ENCODE measurements at places on chromosomes 6 and 20.

DNA sequence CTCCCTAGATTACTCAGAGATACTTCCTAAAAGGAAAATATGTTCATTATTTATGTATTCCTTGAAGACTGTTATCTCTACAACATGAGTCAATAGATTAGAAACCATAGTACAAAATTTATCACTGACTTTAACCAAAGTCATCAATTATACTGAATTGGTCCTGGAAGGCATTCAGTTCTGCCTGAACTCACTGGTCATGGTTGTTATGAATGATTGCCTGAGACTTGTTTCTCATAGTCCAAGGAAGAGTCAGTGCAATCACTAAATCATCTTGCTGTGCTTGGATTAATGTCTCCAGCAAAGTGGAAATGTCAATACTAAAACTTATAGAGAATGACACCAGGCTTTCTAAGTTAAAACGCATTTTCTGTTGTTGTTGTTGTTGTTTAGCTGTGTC is 878.6 kb upstream of the MANEA start:
- no peak for DNase-seq
- H3K4me3 ChIP-seq: no peak overlapping the region
- H3K27me3 ChIP-seq: no peaks in the 10 kb centered on the region
- H3K27ac ChIP-seq: no peak overlapping the region
- no peaks in the 10 kb centered on the region for H3K4me1 ChIP-seq
- no peaks in the 10 kb centered on the region for H3K36me3 ChIP-seq

GRCh38 chr20:51639206-51639832 is 96.8 kb upstream of the NFATC2 start:
- peak; percentile 51 for DNase-seq
- no peaks in the 10 kb centered on the region for H3K27me3 ChIP-seq
- no peak overlapping the region for H3K27ac ChIP-seq
- H3K4me1 ChIP-seq: no peaks in the 10 kb centered on the region
- H3K36me3 ChIP-seq: no peaks in the 10 kb centered on the region

DNA sequence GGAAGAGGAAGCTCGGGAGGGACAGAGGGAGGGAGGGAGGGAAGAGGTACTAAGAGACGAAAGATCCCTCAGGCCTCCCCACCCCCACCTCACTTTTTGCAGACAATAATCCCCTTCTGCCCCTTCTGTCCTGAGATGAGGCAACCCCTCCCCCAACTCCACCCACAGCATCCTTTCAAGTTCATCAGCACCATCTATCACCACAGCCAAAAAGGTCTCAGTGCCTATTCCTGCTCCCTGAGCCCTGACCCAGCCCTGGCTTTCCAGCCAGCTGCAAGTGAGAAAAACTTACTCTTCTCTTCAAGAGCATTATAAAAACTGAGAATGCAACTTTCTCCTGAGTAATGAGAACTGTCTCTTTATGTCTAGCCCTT is 133.2 kb upstream of the LRFN2 start:
- no peaks in the 10 kb centered on the region for H3K36me3 ChIP-seq
- H3K27ac ChIP-seq: peak overlapping the region; percentile 56
- H3K4me1 ChIP-seq: peaks cover 25% of the 10 kb centered on the region
- peak; percentile 31 for DNase-seq
- H3K4me3 ChIP-seq: no peak overlapping the region

DNA sequence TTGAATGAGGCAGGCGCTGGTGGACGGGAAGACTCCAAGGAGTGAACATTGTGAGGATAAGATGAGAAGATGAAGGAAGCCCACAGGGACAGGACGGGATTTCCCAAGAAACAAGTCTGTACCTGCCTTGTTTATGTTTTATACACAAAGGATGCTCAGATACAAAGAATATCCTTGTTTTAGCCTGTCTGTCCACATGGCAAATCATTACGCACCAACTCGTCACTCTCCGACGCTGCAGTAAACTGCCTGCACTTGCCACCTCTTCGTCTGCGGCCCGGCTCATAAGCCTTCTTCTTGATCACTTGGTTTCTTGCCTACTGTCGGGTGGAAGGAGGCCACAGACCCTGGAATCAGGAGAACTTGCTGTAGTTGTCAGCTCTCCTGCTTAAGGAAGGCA is 85.4 kb downstream of the CD83 start:
- no peaks in the 10 kb centered on the region for H3K4me1 ChIP-seq
- no peaks in the 10 kb centered on the region for H3K36me3 ChIP-seq
- DNase-seq: no peak
- no peak overlapping the region for H3K4me3 ChIP-seq
- no peak overlapping the region for H3K27ac ChIP-seq

- no peak overlapping the region for H3K4me3 ChIP-seq
- H3K36me3 ChIP-seq: no peaks in the 10 kb centered on the region
- DNase-seq: no peak
These were observed 111.5 kb upstream of the RPS6KA2 start for GRCh38 chr6:166738386-166739116.

GRCh38 chr20:25280051-25280573 is 32.2 kb downstream of the PYGB start:
- H3K36me3 ChIP-seq: peaks cover 97% of the 10 kb centered on the region
- H3K4me3 ChIP-seq: no peak overlapping the region
- H3K27ac ChIP-seq: no peak overlapping the region
- no peaks in the 10 kb centered on the region for H3K27me3 ChIP-seq
- no peak for DNase-seq

GRCh38 chr6:105896052-105896820 is 189.9 kb upstream of the PRDM1 start:
- DNase-seq: no peak
- H3K27ac ChIP-seq: no peak overlapping the region
- H3K36me3 ChIP-seq: no peaks in the 10 kb centered on the region
- H3K4me3 ChIP-seq: no peak overlapping the region
- peaks cover 13% of the 10 kb centered on the region for H3K4me1 ChIP-seq

- H3K27ac ChIP-seq: no peak overlapping the region
- no peaks in the 10 kb centered on the region for H3K4me1 ChIP-seq
- DNase-seq: no peak
- no peaks in the 10 kb centered on the region for H3K27me3 ChIP-seq
These were observed 199.8 kb upstream of the POU3F2 start for GRCh38 chr6:98634569-98634968.

DNA sequence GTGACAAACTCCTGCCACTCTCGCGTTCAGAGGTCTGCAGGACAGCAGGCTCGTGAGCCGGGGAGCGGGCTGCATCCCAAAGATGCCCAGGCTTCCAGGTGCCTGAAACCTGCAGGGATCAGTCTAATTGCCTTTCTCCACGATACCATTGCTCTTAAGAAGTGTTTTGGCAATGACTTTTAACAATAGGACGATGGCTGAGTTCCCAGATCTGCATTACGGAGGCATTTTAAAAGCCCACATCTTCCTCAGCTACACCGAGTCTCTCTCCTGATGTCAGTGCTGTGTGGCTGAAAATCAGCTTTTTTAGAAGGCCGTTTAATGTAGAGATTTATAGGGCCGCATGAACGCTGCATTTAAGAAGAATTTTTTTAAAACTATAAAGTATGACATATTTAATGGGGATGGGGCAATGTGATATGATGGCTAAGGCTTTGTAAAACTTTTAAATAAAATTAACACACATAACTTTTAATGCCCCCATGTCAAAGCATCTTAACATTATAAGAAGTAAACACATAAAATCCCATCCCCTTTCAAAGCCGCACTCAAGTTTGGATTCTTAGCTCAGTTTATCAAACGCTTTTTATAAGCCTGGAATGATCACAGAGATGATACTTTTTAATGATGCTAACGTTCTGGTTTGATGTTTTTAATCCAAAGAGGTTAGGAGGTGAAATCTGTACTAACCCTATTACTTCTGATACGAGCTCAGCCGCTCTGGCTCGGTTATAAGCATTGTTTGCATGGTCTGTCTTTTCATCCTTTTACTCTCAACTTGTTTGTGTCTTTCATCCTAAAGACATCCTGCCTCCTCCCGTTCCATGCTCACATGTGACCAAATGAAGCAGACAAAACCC is 386.0 kb downstream of the SMOC2 start:
- no peaks in the 10 kb centered on the region for H3K36me3 ChIP-seq
- no peaks in the 10 kb centered on the region for H3K27me3 ChIP-seq
- no peak overlapping the region for H3K27ac ChIP-seq
- no peaks in the 10 kb centered on the region for H3K4me1 ChIP-seq

- peaks cover 15% of the 10 kb centered on the region for H3K27me3 ChIP-seq
- no peaks in the 10 kb centered on the region for H3K36me3 ChIP-seq
- peaks cover 25% of the 10 kb centered on the region for H3K4me1 ChIP-seq
- H3K4me3 ChIP-seq: no peak overlapping the region
These were observed 51.3 kb downstream of the AKAP12 start for GRCh38 chr6:151290877-151291721.

- no peak overlapping the region for H3K27ac ChIP-seq
- no peak for DNase-seq
- H3K27me3 ChIP-seq: no peaks in the 10 kb centered on the region
- H3K4me3 ChIP-seq: no peak overlapping the region
These were observed 95.6 kb downstream of the SNAP25 start for GRCh38 chr20:10314198-10314597.

GRCh38 chr6:42453654-42454427 is 2.1 kb upstream of the TRERF1 start:
- no peak for DNase-seq
- no peaks in the 10 kb centered on the region for H3K36me3 ChIP-seq
- H3K4me3 ChIP-seq: peak overlapping the region; percentile 66
- no peak overlapping the region for H3K27ac ChIP-seq
- peaks cover 5% of the 10 kb centered on the region for H3K27me3 ChIP-seq

DNA sequence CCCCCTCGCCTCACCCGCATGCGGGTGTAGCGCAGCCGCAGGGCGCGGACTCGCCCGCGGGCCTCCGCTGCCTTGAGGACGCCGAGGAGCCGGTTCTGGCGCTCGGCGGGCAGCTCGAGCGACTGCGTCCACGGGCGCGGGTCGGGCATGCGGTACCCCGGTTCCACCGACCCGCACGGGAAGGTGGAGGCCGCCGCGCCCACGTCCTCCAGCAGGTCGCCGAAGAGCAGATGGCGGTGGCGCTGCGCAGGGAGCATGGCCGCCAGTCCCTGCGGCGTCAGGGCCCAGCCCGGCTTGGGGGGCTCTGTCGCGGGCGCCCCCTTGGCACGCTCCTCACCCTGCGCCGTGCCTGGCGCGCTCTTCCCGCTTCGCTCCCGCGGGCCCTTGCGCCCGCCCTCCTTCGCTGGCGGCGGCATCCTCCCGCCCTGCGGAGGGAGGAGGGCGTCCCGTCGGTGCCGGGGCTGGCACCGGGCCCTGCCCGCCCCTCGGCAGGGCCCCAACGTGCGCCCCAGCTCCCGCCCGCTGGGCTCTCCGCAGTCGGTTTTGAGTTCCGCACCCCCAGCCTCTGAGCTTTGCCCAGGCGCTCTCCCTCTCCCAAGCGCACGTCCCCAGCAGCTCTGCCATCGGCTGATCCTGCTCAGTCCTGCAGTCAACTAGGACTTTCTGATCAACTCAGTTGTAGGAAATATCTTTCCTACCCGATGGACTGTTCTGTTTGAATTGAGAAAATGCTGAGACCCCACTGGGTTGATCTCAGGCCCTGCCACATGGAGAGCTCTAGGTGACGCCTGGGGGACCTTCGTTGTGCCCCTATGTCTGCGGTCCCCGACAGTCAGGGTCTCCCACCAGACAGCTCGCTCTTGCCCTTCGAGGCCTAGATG is at the start of gene LKAAEAR1:
LKAAEAR1 (minus strand) TSS at position 595 of the 881 bp plus-strand sequence; CDS start at position 416, 179 bp downstream.
- H3K4me3 ChIP-seq: peak within 1 kb of the TSS; percentile 37
- no peaks in the 10 kb centered on the region for H3K36me3 ChIP-seq
- DNase-seq: no peak
- H3K27me3 ChIP-seq: peaks cover 36% of the 10 kb centered on the region

DNA sequence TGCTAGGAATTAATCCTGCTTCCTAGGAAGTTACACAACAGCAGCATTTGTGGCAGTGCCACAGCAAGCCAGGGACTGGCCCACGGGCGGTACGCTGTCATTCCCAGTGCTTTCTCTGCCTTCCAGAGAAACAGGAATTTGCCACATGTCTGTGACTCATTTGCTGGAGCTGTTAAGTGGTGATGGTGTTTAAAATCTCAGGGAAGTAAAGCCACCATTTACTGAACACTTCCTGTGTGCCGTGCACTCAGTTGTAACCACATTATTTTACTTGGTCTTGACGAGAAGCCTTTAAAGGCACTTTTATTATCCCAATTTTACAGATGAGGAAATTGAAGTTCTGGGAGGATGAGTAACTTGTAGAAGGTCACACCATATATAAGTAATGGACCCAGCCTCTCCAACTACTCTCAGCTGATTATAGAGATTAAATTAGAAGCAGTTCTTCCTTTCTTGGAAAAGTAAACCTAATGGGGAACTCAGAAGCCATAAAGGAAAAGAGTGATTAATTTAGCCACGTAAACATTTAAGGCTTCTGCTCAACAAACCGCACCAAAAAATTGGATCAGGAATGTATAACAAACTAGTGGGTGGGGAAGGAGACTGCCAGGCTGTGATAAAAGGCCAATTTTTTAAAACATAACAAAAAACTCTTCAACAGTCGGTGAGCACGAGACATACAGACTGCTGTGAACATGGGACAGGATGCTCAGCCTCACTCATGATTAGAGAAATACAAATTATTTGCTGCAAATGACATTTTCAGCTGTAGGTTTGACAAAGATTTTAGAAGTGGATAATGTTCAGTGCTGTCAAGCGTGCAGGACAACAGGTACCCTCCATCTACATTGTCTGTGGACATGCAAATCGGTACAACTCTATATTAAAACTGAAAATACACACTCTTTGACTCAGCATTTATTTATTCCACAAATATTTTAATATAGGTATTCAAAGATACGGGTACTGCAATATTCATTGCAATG is 311.2 kb downstream of the NRN1 start:
- DNase-seq: no peak
- peaks cover 22% of the 10 kb centered on the region for H3K4me1 ChIP-seq
- H3K27ac ChIP-seq: peak overlapping the region; percentile 35
- no peak overlapping the region for H3K4me3 ChIP-seq
- no peaks in the 10 kb centered on the region for H3K27me3 ChIP-seq

- no peak overlapping the region for H3K27ac ChIP-seq
- no peaks in the 10 kb centered on the region for H3K36me3 ChIP-seq
- no peak for DNase-seq
- peaks cover 18% of the 10 kb centered on the region for H3K27me3 ChIP-seq
These were observed 74.0 kb upstream of the GLP1R start for GRCh38 chr6:38974389-38975151.

DNA sequence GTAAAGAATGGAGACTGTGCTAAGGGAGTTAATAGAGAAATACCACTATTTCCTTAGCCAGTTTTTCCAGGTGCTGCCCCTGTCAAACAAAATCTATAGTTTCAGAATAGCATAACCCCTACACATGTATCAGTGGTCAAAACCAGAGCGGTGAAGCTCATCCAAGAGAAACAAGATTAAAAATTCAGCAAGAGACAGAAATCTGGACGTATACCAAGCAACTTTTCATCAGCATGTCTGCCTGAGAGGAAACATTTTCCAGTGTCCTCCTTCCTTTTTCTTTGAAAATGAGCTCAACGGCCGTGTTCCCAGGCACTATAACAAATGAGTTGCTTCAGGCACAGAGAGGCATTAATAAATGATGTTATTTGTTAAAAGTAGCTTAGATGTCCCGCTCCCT is 416.5 kb downstream of the BCKDHB start:
- no peaks in the 10 kb centered on the region for H3K27me3 ChIP-seq
- DNase-seq: no peak
- no peaks in the 10 kb centered on the region for H3K36me3 ChIP-seq
- H3K4me3 ChIP-seq: no peak overlapping the region
- no peak overlapping the region for H3K27ac ChIP-seq
- H3K4me1 ChIP-seq: no peaks in the 10 kb centered on the region

Measured in DND-41 (cell line).